Fibroblast of skin of left quadriceps (primary cell): ENCODE measurements at places on chromosomes 13 and 19.

DNA sequence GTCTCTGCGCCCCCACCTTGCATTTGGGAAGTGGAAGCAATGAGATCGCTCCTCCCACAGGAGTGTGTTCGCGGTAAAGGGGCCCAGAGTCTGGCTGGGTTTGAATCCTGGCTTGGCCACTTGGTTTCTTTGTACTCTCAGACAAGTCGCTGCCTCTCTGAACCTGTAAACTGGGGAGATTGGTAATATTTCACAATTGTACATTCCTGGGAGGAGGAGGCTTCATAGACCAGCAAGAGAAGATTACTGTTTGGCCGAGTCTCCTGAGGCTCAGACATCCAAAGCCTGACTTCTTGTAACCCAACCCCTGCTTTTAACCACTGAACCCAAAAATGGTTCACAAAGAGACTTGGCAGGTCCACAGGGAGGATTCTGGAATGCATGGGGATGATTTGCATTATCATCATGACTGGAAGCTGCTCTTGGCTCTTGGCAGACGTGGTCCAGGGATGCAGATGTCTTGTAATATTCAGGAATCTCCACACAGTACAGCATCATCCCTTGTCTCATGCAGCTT, 13.6 kb upstream of the STRN4 start:
- DNase-seq = peak; percentile 99

DNA sequence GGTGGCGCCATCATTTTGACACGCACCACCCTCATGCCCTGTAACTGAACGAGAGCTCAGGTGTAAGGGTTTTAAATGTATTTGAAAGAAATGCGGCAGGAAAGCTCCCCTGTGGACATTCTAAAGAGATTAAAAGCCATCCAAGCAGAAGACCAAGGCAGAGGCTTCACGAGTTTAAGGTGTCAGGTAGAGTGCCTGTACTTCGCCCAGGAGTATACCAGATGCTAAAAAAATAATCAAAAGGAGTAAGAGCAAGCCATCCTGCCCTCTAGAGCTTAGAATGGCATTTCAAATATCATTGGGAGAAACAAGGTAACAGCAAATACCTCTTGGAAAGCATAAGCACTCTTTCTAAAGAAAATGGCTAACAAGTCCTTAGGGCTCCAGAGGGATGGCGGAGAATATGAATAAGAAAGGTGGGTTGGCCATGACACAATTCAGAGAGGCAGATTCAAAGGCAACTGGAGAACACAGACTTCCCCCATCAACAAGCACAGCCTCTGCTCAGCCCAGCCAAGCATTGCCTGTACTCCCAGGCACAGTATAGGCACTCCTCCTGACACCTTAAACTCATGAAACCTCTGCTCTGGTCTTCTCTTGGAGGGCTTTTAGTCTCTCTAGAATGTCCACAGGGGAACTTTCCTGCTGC, 447.6 kb downstream of the SUCLA2 start:
- DNase-seq = no peak

DNA sequence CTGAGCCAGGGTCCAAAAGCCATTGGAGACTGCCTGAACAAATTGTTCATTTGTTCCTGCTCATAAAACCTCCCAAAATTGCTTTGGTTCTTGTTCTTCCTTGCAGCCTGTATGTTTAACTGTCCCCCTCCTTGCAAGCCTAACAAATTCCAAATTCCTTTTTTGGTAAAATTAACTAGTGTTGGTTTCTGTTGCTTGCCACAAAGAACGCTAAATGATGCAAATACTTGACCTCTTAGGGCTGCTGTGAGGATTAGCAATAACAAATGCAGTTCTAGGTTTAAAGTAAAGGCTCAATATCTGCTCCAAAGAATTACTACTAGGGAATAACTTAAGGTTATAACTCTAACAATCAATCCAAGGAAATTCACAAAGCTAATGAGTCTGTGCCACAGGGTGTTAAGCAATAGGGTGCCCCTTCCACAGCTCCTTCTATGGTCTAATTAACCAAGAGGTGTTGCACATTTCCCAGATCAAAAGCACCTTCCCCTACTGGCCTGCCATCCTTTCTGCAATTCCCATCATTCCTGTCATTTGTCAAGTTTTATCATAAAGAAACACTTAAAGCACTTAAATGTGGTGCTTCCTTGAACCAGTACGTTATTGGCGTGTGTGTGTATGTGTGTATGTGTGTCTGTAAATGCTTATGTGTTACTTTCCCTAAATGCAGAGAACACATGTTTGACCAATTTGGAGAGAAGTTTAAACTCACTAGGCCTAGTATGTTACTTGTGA, 110.2 kb downstream of the RAP2A start:
- DNase-seq = peak; percentile 48

DNA sequence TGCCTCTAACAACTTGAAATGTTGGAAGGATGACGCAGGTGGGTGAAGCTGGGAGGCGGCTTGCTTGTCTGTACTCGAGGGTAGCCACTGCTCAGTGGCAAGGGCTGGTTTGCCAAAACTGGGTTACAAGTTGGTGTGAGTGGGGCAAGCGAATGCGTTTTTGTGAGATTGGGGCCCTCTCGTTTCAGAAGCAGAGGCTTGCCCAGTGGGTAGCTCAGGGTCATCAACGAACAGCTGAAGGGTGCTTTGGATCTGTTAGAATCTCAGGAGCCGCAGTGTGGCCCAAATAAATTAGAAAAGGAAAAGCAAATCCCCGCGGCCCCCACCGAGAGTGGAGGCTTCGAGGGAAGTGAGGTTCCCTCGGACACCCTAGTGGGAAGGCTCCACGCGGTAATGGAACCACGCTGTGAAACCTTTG, 7.3 kb downstream of the ATP4B start:
- DNase-seq = no peak

- no peak for DNase-seq
Measured at GRCh38 chr19:19305696-19306095, 14.6 kb downstream of the SUGP1 start.

- DNase-seq = no peak
Measured at GRCh38 chr19:435707-436412, 25.0 kb downstream of the SHC2 start.

DNA sequence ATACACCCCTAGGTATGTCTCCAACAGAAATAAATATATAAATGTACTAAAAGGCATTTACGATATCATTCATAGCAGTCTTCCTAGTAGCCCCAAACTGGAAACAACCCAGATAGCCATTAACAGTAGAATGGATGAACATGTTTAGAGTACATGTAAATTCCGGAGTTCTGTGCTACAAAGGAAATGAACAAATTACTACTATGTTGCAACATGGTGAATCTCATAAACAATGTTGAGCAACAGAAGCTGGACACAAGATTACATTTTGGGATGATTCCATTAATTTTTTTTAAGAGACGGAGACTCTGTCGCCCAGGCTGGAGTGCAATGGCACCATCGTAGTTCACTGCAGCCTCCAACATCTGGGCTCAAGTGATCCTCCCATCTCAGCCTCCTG, 5.9 kb upstream of the SLC7A10 start:
- no peak for DNase-seq

DNA sequence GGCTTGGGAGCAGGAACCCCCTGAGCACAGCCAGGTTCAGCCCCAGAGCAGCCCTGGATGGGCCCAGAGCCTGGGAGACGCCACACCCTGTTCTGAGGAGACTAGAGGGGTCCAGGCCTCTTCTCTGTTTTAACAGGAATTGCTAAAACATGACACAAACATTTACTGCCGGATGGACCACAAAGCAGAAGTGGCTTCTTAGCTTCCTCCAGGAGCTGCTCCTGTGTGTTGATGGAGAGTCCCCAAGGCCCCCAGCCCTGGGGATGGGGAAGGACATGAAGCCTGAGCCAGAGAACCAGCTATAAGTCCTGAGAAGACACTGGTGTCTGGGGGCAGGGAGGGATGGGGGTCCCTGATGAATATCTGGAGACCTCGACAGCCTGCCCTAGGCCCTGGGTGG, 14.6 kb downstream of the CEACAM3 start:
- no peak for DNase-seq

- DNase-seq = no peak
Measured at GRCh38 chr13:57673197-57673596, 41.7 kb downstream of the PCDH17 start.

GRCh38 chr13:35886332-35887114, 244.7 kb downstream of the DCLK1 start:
- no peak for DNase-seq

GRCh38 chr13:36480726-36481427, 48.6 kb downstream of the CCNA1 start:
- no peak for DNase-seq

DNA sequence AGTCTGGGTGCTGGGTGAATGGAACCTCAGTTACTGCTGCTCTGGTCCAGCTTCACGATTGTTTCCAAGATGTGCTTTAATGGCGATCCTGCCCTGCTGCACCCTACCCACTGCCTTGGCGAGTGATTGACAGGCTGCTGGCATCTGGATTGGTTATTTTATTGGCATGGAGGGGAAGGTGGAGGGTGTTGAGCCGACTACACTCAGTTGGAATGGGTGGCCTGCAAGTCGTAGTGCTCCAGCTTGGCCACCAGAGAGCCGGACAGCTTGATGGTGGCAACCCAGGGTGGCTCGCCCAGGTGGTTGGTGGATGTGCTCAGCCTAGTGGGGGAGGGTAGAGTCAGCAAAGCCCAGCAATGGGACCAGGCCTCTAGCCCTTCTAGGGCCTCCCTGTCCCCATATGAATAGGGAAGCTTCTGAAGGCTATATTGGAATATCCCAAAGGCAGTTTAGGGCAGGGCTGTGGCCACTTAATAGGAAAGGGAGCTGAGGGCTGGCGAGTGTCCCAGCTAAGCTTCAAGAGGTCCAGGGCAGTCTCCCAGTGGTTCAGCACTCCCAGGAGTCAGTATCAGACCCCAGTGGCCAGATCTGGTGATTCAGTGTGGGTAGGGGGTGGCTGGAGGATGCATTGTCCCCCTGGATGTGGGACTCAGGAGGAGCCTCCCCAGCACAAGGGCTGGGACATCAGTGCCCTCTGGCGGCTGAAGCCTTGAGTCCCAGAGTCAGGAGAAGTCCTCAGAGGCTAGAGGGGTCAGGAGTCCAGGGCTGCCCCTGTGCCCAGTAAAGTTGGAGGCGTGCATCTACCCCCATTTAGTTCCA, 3.4 kb downstream of the GGN start:
- DNase-seq = no peak

DNA sequence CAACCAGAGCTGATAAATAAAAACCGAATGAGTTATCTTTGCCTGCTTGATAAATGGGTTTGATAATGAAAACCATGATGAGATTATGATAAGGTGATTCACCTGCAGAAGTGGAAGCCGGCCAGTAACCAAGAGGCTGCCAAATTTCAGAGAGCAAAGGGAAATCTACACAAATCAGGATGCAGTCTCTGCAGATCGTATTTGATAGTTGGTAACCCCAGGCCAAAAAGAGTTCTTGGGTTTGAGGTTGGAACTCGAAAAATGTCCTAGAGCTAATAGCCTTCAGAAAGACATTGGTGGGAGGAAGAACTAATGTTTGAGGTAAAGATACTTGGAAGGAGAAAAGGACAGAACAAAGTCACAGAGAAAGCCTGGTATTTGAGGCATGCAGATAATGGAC, 9.6 kb upstream of the LATS2 start:
- no peak for DNase-seq

DNA sequence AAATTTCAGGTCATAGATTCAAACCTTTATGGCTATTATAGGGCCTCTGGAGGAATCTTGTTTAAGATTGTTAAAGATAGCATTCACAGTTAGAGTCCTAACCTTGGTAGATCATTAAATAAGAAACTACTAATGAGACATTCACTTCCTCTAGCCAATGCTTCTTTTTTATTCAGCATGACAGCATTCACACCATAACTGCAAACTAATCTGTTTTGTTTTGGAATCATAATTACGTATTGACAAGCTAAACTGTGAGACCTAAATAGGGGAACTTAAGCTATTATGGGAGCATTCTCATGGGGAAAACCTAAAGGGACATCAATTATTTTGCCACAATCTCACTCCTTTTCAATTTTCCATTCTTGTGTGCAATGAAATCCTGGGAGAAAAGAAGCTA, 653.8 kb downstream of the PCDH9 start:
- DNase-seq = no peak

DNA sequence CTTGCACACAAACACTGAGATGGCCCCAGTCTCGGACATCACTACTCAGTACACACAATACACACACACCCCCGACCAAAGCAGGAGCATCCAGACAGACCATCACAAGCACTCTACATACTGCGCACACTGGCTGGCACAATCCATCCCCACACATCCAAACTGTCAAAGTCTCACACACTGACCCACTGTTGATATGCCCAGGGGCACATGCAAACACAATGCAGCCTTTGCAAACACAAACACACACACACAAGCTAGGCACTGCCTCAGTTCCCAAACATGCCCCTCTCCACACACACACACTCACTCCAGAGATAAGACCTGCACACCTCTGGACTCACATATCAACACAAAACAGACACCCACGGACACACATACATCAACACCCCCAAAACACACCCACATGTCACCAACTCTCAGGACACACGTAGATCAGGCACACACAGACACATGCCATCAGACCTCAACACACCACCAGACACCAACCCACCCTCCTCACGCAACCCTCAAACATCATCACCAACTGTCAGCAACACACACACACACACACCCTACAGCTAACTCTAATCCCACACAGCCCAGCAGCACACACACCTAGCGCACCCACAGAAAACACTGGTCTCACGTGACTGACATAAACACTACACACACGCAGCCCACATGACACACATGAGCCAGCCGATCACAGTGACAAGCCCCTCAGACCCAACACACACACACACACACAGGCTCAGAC, 1.9 kb downstream of the BBC3 start:
- DNase-seq = no peak

DNA sequence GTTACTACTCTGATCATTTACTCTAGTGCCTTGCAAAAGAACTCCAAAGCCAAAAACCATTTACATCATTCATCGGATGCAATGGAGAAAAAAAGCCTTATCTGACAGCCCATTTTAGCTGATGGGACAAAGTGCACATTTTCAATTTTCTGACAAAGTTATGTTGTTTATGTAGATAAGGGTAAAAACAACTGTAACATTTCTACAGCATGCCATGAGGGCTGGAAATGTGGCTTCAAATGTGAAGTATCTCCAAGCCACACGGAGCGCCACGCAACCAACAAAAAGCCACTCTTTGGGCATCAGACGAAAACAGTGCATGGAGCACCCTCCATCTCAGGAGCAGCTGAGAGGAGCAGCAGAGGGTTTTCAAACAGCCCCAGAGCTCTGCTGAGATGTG, 364.6 kb upstream of the ZNF507 start:
- DNase-seq = no peak

GRCh38 chr13:75825161-75825560, 189.0 kb downstream of the LMO7 start:
- no peak for DNase-seq

GRCh38 chr13:34881494-34881893, 60.6 kb upstream of the NBEA start:
- no peak for DNase-seq

- DNase-seq = no peak
Measured at GRCh38 chr19:49954933-49955332, 6.0 kb downstream of the SIGLEC11 start.

- no peak for DNase-seq
Measured at GRCh38 chr19:48102870-48103751, 7.5 kb downstream of the PLA2G4C start.

DNA sequence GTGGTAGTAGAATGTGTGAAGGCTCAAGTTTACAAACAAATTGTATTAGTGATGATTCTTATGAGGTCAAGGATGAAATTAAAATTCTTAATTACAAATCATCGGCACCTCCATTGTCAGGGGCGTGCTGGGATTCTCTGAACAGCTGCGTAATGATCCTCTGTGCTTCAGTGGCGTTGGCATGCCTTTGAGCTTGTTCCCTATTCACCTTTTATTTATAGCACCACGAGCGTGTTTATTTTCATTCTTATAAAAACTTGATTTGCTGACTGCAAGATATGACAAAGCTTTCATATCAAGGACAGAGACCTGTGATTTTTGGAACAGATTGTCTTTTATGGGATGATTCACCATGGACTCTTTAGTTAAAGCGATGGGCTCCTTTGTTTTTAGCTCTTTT, 18.2 kb upstream of the UBL3 start:
- DNase-seq = no peak
